Fibroblast of lung (primary cell): ENCODE measurements at places on chromosomes 3 and 15. TPM values are rescaled to one million over a fixed set of nuclear protein-coding genes. Genes with fewer than 3 reads are reported as not detected.

The LIPC gene
- total RNA-seq = 3.1 and 4.0 TPM in 2 replicates

The SNTN gene
- total RNA-seq = not detected in 2 replicates

The TPRG1 gene
- 0.99 and 1.8 TPM in 2 replicates for total RNA-seq

The OXTR gene
- 0.26 and 3.6 TPM in 2 replicates for total RNA-seq

The SNAP23 gene
- 79.1 and 84.6 TPM in 2 replicates for total RNA-seq

The RLBP1 gene
- total RNA-seq = not detected in 2 replicates

The EDEM1 gene
- total RNA-seq = 20.8 and 23.6 TPM in 2 replicates

The LNP1 gene
- 3.1 and 4.1 TPM in 2 replicates for total RNA-seq

The INKA1 gene
- total RNA-seq = 3.3 and 7.3 TPM in 2 replicates

The SLC15A2 gene
- 0.26 and 0.33 TPM in 2 replicates for total RNA-seq

The SLC41A3 gene
- 49.4 and 52.4 TPM in 2 replicates for total RNA-seq

The TBL1XR1 gene
- total RNA-seq = 369 and 505 TPM in 2 replicates

The COL8A1 gene
- 24.7 and 85.4 TPM in 2 replicates for total RNA-seq

The PEX5L gene
- total RNA-seq = 0.51 and 5.9 TPM in 2 replicates

The OR5K3 gene
- not detected in 2 replicates for total RNA-seq

The PPM1L gene
- total RNA-seq = 2.1 and 2.5 TPM in 2 replicates

The EFHB gene
- total RNA-seq = 0.83 and 1.0 TPM in 2 replicates

The ROPN1 gene
- not detected in 2 replicates for total RNA-seq

The GPR62 gene
- under 0.01 TPM in 2 replicates for total RNA-seq

The AQP9 gene
- total RNA-seq = not detected in 2 replicates

The ZNF774 gene
- 1.3 and 1.8 TPM in 2 replicates for total RNA-seq

The FMN1 gene
- 27.7 and 43.8 TPM in 2 replicates for total RNA-seq

The GREM1 gene
- 113 and 364 TPM in 2 replicates for total RNA-seq

The CCDC54 gene
- not detected in 2 replicates for total RNA-seq

The DYNC1LI1 gene
- total RNA-seq = 30.0 and 44.1 TPM in 2 replicates
